ENCODE measurements at places on chromosomes 5 and 9.
A peak's percentile ranks its signal among the peaks of the same experiment; 100 is the strongest.

DNA sequence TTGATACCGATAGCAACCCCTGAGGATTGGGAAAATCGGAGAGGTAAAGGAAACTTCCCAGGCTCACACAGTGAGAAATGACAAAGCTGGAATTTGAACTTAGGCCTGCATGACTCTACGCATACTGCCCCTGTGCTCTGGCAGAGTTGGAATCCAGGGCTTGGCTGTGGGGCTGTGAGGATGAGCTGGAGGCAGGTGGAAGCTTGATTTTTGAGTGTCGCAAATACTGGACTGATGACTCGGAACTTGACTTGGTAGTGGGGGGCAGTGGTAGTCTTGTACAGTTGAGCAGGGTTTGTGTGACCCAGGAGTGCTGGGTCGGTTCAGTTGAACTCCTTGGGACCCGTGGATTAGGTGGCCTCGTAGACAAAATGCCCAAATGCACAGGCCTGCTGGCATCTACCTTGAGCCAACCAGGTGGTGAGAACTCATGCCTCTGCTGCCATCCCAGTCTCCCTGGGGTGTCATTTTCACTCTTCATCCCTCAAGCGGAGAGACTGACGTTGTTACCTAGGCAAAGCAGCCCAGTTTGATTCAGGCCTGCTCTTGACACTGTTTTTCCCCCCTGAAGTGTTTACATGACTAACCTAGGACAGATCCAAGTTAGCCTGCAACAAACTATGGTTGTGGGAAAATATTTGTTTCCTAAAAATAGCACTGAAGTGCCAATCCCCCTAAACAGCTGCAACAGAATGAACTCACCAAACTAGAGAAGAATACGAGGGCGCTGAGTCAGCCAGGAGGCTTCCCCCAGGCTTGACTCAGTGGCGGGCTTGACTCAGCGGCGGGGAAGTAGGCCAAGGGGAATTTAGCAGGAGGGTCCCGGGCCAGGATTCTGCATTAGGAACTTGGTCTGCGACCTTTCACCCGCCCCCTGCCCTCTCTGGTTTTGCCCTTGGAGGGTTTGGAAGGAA, 45.7 kb upstream of the ORM1 start:
- no peak for DNase-seq

GRCh38 chr5:161027763-161028162, 175.8 kb upstream of the ATP10B start:
- no peak for DNase-seq

- DNase-seq: peak; percentile 63
These were observed 48.9 kb downstream of the CXXC5 start for GRCh38 chr5:139696894-139697658.

- DNase-seq: no peak
These were observed 952.8 kb upstream of the EDIL3 start for GRCh38 chr5:85337435-85337834.

DNA sequence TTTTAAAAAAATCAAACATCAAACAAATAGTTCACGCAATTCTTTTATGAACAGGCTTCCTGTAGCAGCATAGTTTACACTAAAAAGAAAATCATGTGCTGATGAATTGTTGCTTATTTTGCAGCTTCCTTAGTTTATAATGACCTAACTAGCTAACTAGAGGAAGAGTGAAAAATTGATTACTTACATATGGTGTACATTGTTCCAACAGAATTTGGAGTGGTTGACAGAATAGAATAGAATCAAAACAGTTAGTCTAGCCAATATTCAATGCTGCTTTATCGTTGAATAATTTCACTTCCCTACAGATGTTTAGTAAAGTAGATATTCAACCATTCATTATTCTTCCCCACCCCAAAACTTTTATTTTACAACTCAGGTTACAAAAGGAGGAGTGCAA, 4.2 kb downstream of the NMUR2 start:
- DNase-seq: no peak

Measured in stomach (tissue), 19 donors.